ENCODE measurements at places on chromosomes 7 and 10.
A peak's percentile ranks its signal among the peaks of the same experiment; 100 is the strongest.

DNA sequence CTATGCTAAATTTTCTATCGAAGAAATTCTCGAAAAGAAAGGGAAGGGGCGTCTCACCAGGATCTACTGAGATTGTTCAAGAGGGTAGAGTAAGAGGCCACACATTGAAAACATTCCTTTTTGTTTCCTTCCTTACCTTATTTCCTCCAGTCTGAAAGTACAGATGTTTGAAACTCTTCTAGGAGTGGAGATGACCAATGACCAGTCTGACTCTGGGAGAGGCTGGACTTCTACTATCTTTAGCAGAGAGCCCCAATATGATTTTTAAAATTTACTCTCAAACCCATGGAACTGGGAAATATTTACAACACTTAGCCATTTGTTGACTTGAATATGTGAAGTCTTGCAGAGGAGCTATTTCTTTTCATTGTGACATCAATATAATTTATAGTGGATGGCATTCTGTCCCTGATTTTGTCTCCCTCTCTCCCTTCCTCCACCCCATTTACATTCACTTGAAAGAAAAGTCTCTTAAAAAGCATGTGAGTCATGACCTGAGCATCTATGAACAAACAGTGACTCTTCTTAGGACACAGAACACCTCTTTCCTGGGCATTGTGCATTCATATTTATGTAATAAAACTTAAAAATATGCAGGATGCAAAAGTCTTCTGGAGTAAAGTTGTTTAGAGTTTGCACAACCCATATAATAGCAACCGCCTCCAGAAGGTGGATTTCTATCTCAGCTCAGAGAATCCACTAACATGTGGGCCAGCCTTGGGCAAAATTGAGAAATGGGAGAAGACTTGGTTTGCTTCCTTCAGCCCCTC is 31.2 kb upstream of the BMPER start:
- no peak for DNase-seq

DNA sequence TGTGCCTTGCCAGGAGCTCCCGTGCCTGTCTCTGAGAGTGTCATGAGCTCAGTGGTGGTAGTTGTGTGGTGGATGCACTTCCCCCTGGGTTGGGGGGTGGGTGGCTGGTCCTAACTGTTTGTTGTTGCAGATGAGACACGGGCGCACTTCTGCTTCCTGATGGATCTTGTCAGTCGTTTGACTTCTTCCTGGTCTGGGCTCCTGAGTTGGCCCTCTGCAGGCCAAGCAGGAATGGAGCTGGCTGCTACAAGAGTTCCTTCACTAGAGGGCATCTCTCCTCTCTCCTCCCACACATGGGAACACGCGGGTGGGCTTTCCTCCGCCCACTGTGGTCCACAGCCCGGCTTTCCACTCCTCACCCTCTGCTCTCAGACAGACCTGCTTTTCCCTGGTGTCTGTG is 82.0 kb downstream of the BMS1 start:
- DNase-seq: no peak

DNA sequence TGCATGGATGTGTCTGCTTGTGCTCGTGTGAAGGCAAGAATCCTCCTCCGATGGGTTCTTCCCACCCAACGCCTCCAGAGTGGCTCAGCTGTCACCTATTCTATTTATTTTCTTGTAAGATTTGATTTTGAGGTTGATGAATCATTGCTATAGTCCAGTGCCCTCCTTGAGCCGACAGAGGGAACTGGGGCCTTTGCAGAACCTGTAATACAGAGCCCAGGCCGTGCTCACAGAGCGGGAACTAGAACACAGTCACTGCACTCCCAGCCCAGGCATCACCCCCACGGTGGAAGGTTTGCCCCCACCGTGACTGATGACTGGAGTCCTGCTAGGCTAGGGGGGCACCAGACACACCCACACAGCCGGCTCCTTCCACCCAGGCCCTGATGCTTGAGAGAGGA is 2.0 kb downstream of the RARRES2 start:
- DNase-seq: no peak

DNA sequence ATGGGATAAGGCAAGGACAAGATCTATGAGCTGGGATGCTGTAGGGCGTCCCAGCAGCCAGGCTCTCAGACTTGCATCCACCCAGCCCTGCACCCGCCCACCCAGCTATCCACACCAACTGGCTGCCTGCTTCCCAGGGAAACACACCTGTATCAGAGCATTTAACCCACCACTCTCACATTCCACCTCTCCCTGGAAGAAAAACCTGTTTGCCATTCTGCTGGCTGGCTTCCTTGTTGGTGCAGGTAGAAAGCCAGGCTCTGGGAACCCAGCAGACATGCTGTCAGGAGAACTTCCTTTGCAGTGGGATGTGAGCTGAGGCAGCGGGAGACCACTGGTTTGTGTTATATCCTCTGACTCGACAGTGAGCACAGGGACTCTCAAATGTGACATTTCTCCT is 67.0 kb downstream of the FAM241B start:
- DNase-seq: no peak

DNA sequence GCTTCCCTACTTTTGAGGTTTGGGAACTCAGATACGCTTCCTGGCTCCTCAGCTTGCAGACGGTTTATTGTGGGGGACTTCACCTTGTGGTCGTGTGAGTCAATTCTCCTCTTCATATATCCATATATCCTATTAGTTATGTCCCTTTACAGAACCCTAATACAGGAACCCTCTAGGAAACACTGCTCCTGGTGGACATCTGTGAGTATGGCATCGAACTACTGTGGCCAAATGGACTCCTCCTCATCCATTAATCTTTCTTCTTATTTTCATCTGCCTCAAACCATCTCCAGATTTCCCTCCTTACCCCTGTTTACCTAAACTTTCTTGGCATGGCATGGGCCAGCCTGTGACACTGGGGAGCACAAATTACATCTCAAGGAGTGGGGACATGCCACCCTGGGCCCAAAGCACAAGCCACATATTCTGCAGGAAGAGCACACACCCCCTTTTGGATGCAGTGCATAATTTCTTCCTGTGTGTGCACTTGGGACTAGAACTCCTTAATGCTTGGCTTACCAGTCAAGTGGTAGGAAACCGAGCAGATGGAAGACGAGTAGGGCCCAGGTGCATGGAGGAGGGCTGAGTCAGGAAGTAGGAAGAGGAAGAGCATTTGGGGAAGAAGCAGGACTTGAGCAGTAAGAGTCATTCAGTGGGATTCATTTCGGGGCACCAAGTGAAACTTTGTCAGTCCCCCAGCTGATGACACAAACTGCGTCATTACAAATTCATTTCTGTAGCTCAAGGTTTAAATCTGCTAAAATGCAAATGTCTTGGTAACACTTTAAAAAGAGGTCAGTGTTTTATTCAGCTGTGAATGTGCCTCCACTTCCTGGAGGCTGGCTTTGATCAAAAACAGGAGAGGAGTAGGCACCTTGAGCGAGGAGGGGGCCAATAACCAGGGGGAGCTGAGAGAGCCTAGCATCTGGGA is 80.8 kb upstream of the PLXNA4 start:
- DNase-seq: no peak

DNA sequence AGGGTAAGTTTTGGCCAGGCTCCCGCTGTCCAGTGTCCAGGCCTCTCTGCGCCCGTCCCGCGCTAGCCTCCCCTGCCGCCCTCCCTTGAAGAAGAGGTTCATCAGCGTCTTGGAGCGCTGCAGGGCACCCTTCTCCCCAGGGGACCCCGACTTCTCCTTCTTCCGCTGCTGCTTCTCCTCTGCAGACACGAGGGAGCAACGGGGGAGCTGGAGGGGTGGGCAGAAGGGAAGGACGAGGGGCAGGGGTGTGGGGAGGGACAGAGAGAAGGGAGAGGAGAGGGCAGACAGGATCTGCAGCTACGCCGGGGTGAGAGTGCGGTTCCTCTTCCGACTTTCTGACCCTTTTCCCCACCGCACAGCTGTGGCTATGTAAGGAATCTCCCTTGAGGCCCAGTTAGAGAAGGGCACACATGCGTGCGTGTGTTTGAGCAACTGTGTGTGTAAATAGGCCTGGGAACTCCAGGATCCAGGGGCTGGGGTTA is 12.8 kb downstream of the PDZD7 start:
- no peak for DNase-seq

- peak; percentile 59 for DNase-seq
Observed at GRCh38 chr7:101740981-101741725, 76.3 kb upstream of the CUX1 start.

- no peak for DNase-seq
Observed at GRCh38 chr10:5078547-5079180, 15.6 kb upstream of the AKR1C3 start.

DNA sequence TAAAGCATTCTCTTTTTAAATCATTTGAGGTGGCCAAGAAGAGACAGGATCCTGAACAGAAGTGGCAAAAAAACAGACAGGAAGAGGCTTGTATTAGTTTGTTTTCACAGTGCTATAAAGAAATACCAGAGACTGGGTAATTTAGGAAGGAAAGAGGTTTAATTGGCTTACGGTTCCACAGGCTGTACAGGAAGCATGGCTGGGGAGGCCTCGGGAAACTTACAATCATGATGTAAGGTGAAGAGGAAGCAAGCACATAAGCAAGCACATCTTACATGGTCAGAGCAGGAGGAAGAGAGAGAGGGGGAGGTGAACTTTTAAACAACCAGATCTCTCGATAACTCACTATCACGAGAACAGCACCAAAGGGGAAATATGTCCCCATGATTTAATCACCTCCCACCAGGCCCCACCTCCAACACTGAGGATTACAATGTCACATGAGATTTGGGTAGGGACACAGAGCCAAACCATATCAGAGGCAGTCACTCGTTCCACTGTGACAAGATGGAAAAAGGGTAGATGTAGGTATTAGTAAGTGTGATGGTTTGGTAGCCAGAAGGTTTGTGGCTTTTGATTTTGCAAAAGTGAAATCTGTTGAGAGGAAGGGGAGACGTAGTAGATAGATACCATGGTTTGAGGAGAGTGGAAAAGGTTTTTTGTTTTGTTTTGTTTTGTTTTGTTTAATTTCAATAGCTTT is 5.1 kb downstream of the MSRB2 start:
- DNase-seq: no peak

- DNase-seq: no peak
Observed at GRCh38 chr7:149414745-149415390, 46.0 kb downstream of the ZNF777 start.

DNA sequence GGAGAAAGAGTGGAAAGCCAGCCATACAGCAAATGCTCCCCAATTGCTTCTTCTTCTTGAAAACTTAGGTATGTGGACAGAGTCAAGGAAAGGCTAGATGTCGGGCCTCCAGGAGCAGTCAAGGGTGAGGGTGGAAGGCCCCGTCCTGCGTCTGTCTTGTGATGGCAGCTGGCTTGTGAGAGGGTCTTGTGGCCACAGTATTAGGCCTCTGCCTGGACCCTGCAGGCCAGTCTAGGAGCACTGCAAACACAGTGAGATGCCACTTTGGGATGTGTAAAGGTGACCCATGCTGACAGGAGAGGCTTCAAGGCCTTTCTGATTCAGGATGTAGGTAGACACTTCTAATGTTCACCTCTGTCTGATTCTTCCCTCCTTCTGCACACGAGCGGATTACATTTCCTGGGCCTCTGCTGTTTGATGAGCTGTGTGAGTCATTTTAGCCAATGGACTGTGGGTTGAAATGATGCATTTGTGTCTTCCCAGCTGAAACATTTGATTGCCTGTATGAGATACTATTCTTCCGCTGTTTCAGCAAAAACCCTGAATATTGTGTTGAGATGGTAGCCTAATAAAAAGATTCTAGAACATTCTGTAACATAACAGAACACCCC is 135.4 kb downstream of the EMX2 start:
- DNase-seq: no peak

GRCh38 chr10:61798713-61799112 is 102.8 kb upstream of the ARID5B start:
- DNase-seq: no peak
